ENCODE measurements at places on chromosomes 5 and 9.
A peak's percentile ranks its signal among the peaks of the same experiment; 100 is the strongest.

DNA sequence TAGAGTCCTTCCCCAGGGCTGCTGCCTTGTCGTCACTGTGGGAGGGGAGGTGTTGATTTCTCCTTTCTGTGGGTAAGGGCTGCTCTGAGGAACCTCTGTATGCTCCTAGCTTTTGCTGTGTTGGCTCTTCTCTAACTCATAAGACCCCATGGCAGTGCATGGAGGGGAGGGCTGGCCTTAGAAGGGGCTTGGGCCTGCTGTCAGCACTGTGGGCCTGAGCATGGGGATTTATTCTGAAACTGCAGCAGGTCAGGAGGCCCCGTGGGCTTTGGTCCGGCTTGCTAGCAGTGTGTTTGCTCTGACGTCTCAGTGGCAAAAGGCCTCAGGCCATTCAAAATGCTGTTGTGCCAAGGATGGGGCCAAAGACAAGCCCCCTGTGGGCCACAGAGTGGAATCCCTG lies 6.8 kb downstream of the FGF18 start:
- DNase-seq = no peak

GRCh38 chr5:113176734-113177133 lies 200.1 kb downstream of the DCP2 start:
- no peak for DNase-seq

GRCh38 chr9:16572005-16572734 lies 298.3 kb downstream of the BNC2 start:
- no peak for DNase-seq

DNA sequence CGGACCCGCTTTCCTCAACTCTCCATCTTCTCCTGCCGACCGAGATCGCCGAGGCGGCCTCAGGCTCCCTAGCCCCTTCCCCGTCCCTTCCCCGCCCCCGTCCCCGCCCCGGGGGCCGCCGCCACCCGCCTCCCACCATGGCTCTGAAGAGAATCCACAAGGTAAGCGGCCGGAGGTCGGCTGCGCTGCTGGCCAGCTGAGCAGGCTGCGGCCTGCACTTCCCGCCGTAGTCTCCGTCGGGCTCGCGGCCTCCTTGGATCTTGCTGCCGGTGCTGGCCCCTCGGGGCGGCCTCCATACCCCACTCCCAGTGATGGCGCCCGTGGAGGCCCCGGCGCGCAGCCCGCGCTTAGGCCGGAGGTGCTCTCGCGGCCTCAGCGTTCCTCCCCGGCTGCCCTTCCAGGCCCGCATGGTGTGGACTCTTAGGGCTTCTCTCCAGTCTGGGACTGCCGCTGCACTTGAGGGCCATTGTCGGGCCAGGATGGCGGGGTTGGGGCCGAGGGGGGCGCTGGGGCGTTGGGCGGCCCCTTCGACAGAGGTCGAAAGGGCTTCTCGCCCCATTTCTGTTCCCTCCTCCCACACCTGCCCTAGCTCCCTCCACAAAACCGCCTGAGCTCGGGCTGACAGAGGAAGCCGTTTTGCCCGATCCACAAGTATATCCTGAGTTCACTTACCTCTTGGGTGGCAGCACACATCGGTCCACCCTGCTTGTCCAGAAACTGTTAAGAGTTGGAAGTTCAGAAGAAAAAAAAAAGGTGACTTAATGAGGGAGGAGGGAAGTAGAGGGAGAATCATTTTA lies 714 bp downstream of the UBE2D2 start:
- peak; percentile 62 for DNase-seq

DNA sequence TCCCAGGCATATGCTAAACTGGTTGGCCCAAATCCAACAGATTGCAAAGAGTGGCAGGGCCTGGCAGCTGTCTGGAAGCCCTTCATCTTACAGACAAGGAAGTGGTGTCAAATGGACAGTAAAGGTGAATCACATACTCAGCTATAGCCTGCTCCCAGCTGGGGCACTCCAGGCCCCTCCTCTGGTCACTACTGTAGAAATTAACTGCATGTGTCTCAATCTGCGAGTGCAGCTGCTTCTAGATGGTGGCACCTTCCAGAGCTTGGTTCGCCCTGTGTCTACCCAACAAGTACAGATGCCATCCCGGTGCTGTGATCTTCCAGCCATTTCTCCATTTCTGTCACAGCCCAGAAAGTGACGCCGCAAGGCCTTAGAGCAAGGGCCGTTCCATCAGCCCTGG lies 50.2 kb downstream of the OTULIN start:
- no peak for DNase-seq

DNA sequence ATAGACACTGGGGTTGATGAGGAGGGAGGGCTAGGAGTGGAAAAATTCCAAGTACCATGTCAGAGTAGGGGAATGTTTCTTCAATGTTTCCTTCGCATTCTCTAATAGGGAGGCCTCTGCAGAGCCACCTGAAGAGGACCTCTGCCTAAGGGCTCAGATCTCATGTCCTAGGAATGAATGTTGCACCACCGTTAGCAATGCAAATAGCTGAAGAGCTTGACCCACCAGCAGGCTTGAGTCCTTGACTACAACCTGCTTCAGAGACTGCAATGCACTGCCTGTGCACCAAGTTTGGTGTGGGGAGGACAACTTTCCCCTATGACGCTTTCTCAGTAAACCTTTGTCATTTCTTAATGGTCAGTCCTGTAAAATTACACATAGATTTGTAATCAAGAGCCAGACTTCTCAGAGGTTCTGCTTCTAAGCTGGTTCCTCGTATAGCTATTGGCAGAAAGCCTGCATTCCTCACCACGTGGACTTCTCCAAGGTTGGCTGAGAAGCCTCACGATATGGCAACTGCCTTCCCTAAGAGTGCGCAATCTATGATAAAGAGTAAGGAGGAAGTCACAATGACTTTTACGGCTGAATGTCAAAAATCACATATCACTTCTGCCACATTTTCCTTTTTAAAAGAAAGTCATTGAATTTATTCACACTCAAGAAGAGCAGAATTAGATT lies 600.7 kb upstream of the PTGER4 start:
- DNase-seq = no peak

DNA sequence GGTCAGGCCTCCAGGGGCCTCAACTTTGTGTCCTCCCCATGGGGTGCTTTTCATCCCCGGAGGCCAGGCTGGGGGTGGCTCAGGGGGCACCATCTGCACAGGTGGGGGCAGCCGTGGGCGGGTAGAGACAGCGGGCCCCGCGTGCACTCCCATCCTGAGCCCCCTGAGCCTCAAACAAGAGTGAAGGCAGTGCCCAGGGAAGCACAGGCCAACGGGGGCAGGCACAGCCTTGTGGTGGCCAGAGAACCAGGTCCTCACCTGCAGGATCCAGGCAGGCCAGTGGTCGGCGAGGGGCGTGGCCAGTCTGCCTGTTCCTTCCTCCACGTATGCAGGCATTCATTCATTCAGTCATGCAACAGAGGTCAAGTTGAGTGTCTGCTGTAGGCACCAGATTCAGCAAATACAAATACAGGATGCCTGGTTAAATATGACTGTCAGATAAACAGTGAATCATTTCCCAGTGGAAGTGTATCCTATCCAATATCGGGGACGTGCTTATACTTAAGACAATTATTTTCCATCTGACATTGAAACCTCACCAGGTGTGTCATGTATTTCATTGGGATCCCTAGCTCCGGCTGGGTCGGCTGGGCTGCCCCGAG lies 22.3 kb downstream of the KCNT1 start:
- no peak for DNase-seq

DNA sequence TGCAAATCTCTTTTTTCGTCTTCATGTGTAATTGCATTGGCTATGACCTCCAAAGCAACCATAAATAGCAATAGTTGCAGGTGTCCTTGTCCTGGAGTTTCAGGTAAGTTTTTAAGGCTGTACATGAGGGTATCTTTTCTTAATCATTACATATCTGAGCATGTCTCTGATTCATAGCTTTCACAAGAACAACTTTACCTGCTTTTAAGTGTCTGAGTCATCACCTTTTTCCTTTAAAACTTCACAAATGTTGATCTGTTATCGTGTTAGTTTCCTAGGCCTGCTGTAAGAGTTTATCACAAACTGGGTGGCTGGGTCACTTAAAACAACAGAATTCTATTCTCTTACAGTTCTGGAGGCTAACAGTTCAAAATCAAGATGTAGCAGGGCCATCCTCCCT lies 13.8 kb downstream of the GARNL3 start:
- no peak for DNase-seq

DNA sequence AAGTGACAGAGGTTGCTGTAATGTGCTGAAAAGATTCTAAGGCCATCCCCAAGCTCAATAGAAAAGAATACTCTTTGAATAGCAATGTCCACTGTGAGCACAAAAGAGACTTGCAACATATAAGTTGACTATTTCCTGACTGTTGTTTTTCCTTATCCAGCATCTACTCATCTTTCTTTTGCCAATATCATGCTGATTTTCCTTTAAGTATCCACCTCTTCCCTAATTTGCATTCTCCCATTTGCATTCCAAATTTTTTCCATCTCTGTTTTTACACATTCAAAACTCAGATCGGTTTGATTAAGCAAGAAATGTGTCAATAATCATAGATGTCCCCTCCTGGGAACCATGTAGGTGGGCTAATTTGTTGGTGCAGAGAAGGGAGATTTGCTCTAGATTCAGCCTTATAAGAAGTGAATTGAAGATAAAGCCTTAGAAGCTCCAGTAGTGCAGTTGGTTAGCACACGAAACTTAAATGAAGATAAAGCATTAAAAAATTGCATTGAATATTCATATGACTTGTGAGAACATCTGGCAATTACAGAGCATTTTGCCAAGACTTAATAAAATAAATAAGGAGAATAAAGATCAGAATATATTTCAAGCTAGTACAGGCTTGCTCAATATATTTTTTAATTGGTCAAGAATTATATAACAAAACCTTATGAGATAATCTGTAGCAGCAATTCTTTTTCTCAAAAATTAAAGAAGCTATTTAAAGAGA lies 267.6 kb downstream of the TMEM167A start:
- DNase-seq = no peak

DNA sequence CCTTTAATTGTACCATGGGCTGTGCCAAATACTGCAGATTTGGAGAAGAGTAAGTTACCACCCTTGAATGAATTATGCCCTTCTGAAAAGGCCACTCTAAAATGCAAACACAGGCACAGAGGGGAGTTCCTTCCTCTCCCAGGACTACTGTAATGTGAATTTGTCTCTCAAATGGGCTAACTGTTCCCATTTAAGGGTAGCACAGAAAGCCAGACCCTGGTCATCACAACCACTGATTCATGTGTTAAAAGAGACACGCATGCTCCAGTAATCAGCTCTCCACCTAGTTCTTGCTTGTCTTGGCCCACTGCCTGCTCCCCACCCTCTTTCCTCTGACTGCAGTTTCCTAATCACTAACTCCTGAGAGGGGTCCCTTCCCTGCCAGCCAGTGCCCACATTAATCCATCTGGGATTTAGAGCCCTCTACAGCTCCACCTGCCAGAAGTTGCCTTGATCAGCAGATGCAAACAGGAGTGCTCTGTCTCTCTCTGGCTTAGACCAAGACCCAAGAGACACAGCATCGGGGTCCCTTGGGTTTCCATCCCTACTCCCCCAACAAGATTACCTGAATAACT lies 382.4 kb downstream of the TMEM167A start:
- DNase-seq = no peak

DNA sequence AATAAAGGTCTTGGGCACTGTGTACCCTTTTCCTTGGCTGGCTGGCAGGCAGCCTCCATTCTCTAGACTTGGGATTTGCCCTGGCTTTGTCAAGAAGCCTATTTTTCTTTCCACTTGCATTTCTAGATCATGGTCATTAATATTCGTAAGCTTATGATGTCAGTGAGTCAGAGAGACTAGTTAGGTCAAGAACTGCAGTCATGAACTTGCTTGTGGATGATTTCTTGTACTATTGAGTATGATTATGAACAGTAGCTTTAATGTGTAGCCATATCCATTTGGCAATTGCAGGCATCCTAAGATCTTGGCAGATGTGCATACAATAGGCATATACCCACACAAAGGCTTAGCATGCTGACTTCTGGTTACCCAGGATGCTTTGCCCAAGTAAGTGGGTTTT lies 186.8 kb upstream of the CLINT1 start:
- no peak for DNase-seq

- DNase-seq = no peak
Observed at GRCh38 chr5:143313298-143313852, 90.1 kb downstream of the NR3C1 start.

DNA sequence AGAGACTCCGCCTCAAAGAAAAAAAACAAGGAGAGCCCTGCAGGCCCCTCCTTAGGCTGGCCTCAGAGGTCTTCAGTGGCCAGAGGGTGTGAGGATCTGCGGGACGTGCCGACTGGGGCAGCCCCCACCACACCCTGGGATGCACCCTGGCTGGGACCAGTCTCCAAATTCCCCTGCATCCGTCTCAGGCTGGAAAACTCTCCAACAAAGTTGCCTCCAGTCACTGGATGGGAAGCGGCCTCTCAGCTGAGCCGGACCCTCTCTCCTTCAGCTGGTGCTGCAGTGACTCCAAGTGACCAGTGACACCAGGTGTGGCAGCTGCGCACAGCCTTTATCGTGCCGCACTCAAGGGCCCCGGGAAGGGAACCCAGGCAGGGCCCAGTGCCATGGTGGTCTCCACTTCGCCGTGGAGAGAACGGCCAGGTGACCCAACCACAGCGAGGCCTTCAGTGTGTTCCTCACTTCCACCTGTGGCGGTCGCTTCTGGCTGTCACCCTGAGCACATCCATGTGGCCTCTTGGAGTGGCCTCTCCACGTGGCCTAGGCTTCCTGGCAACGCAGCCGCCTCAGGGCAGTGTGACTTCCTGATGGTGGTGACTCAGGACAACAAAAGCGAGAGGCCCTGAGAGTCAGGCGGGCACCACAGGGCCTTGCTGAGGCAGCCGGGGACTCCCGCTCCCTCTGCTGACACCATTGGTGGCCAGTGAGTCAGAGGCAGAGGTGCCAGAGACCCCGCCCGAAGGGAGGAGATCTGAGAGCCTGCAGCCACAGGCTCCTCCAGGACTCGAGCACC lies 19.3 kb upstream of the CAMSAP1 start:
- DNase-seq = no peak

GRCh38 chr9:137521405-137521985 lies 28.7 kb downstream of the PNPLA7 start:
- no peak for DNase-seq

DNA sequence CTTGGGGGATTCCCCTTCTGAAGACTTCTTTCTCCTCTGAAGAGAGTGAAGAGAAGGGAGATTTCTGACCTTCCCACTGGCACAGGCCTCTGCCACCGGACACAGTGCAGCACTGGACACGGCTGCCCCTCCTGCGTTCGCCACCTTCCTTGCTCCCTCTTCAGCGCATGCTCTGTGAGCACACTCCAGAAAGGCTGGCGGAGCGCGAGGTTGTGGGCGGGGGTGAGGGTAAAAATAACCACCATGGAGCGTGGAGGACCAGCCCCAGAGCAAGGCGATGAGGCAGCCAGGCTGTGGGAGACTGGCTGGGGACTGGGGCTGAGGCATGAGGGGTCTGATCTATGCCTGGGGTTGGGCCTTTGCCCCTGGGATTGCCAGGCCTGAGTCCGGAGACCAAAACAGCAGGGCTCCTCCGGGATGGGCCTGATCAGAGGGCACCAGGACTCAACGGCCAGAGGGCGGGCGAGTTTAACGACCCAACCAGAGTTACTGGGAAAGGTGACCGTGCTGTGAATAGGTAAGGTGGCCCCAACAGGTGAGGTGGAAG lies 97.2 kb downstream of the ROR2 start:
- no peak for DNase-seq

DNA sequence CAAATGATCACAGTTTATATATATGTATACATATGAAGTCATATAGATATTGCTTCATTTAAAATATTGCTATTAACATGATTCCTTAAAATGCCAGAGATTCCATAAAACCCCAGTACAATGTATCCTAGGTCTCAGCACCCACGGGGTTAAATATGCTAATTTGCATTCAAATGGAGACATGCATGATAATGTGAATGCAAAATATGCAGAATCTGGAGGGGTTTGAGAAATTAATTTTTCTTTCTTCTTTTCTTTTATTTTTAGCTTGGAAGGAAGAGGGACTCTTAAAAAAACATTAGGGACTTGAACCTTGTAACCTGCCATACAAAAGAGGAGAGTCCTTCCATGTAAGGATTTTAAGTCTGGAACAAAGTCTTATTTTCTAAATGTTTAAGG lies 211.9 kb downstream of the MEF2C start:
- DNase-seq = no peak

All from NAMALWA (cell line).